T-helper 9 cell (primary cell): ENCODE measurements at places on chromosomes 3 and 15.

- DNase-seq, result no peak
Observed at GRCh38 chr3:128430301-128430700, 36.4 kb downstream of the DNAJB8 start.

DNA sequence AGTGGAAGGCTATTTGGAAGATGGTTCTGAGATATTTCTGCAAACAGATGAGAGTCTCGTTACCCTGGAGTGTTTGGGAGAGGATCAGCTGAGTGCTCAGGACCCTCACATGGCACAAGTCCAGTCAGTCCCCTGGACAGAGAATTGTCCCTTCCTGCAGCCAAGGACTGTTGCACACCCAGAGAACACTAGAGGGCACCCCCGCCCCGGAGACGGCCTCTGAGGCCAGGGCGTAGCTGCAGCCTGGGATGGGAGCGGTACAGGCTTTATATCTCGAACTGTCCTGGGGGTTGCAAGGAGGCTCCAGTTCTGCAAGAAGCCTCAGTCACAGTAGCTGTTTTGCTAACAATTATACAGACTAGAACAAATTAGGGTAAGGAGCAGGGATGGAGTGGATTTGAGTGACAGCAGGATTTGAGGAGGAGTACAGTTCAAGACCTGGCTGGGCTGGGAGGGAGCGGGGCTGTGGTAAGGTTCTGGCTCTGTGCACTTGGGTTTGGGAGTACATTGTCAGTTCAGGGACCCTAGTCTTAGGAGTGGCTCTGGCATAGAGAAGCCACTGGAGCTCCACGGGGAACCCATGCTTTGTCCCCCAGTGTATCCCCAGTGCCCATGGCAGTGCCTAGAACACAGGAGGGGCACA, 67.6 kb upstream of the HACD2 start:
- no peak for DNase-seq

DNA sequence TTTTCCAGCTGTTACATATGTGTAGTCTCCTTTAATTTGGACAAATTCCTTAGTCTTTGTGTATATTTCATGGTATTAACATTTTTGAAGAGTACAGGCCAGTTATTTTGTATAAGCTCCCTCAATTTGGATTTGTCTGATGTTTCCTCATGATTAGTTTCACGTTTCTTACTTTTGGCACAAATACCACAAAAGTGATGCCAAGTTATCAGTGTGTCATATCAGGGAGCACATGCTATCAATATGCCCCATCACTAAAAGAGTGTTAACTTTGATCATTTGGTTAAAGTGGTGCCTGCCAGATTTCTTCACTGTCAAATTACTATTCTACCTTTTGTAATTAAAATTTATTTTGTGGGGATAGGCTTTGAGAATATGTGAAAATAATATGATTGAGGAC, 14.6 kb downstream of the PCNP start:
- DNase-seq, result no peak

DNA sequence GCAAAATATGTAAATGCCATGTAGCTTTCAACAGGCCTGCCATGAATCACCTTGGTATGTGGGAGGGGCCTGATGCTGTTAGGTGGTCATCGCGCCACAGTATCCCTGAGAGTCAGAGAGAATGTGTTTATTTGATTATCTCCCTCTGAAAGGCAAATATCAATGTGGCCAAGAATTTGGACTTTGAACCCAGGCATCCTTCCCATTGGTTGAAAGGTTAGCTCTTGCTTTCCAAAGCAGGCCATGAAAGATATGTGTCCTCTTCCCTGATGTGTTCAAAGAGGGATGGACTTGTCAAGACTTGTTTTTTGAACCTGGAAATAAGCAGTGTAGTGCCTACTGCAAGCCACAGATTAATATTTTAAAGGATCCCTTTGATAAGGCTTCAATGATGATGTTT, 36.7 kb downstream of the SRP14 start:
- no peak for DNase-seq

DNA sequence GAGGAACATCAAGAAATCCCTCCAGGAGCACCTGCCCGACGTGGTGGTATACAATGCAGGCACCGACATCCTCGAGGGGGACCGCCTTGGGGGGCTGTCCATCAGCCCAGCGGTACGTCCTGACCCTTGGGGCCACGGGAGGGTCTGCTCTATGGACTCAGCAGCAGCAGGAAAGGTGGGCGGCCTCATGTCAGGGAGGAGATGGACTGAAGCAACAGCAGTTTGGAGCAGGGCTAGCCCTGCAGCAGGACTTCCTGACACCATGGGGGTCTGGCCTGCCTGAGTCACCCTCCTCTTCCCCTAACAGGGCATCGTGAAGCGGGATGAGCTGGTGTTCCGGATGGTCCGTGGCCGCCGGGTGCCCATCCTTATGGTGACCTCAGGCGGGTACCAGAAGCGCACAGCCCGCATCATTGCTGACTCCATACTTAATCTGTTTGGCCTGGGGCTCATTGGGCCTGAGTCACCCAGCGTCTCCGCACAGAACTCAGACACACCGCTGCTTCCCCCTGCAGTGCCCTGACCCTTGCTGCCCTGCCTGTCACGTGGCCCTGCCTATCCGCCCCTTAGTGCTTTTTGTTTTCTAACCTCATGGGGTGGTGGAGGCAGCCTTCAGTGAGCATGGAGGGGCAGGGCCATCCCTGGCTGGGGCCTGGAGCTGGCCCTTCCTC, 24.2 kb downstream of the HDAC11 start:
- DNase-seq, result no peak

GRCh38 chr3:30493911-30494311, 112.5 kb upstream of the TGFBR2 start:
- no peak for DNase-seq

DNA sequence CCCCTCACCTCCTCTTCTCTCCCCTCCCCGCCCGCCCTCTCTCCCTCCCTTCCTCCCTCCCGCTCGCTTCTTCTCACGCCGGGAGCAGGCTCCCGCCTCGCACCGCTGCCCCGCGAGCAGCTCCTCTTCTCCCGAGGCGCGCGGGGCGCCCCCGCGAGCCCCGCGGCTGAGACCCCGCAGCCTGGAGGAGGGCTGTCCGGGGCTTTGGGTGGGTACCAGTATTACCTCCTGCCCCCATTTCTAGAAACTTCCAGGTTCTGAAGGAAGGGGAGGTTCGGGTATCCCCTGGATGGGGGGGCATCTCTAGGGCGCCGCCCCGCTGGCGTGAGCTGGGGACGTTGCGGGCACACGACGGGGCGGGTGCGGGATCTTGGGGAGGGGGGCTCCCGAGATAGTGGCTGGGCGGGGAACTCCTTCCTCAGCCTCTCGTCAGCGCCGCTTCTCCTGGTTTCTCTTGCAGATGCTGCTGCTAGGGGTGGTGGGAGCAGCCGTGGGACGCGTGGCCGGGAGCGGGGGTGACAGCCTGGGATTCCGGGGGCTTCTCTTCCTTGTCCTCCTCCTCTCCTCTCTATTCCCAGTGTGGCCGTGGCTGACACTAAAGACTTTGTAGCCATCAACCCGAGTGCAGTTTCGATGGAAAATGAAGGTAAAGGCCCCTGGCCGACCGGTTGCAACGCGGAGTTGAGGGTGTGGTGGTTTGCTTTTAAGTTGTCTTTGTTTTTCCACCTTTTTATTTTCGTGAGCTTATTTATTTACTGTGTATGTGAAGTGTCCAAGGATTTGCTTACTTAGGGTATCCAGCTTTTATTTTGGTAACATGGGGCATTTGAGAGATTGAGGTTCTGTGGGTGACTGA, 474 bp downstream of the ATP2C1 start:
- DNase-seq, result peak; percentile 46

DNA sequence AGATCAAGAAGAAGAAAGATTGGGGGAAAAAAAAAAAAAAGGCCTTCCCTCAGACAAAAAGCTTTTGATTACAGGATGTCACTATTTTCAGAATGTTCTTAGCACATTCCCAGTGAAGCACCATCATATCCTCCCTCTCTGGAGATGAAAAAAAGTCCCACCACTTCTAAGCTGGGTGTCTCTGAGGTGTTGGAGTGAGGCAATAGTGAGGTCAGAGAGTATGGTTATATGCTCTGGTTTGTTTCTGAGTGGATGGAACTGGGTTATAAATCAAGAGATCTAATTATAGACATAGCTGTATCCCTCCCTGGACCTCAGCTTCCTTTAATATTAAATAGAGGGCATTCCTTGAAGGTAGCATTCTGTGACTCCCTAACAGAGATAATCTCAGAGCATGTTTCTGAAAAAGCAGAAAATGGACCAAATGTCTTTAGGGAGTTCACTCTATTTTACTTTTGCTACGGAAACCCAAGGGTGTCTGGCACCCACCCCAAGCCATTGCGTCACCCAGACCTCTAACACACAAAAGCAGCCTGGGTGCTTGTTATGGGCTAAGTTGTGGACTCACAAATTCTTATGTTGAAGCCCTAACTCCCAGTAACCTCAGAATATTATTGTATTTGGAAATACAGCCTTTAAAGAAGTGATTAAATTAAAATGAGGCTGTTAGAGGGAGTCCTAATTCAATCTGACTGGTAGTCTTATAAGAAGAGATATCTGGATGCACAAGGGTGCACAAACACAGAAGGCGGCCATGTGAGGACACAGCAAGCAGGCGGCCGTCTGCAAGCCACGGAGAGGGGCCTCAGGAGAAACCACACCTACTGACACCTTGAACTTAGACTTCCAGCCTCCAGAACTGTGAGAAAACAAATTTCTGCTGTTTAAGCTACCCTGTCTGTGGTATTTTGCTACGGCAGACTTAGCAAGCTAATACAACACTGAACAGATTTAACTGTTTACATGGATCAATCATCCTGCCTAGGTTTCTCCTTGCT, 81.5 kb downstream of the MB21D2 start:
- DNase-seq, result no peak

DNA sequence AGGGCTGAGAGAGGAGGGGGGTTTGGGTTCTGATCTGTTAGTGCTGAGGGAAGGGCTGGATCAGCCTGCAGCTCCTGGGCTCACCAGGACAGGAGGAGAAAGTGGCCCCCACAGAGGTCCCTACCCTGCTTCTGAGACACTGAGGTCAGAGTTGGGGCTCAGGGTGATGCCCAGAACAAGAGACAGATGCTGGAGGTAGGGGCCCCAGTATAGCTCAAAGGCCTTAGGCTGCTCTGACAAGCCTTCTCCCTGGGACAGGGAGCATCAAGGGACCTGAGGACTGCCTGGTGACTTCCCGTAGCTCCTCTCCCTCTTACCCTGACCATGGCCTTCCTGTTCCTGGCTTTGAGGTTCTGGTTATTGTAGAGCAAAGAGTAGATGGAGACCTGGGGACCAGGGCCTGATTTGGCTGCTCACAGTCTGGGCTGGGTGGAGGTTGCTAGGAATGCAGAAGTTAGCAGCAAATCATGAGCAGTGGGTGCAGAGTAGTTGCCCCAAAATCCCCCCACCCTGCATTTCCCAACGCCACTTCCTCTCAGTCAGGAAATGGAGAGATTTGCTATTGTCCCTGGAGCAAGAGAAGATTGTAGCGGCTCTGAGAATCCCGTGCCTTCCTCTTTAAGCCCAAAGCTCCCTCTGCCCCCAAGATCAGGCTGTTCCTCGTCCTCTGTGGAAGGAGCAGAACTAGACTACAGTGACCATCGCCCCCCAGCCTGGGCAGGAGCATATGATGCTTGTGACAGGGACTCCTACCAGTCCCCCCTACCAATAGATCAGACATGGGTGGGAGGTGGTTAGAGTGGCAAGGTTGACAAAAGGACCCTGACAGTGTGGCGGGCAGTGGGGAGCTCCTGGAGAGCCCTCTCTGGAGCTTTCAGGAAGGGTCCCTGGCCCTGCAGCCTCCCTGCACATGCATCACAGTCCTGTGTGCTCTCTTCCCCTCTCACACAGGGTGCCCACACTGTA, 47.4 kb upstream of the SEC22A start:
- DNase-seq, result no peak

GRCh38 chr3:64651741-64652241, 36.0 kb downstream of the ADAMTS9 start:
- no peak for DNase-seq

DNA sequence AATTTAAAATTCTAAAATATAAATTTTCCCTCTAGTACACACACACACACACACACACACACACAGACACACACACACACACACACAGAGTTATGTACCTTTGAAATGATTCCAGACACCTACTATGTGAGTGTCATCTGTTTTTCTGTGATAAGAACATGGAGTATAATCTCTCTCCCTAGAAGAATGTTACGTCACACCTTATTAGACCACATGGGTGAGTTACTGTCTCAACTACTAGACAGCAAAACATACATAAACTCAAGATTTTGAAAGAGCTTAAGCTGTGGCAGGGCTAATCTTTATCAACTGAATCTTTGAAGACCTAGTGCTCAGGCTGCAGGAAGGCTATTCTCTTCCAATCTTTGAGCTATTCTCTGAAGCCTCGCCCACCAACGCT, 385.9 kb upstream of the BCHE start:
- no peak for DNase-seq

DNA sequence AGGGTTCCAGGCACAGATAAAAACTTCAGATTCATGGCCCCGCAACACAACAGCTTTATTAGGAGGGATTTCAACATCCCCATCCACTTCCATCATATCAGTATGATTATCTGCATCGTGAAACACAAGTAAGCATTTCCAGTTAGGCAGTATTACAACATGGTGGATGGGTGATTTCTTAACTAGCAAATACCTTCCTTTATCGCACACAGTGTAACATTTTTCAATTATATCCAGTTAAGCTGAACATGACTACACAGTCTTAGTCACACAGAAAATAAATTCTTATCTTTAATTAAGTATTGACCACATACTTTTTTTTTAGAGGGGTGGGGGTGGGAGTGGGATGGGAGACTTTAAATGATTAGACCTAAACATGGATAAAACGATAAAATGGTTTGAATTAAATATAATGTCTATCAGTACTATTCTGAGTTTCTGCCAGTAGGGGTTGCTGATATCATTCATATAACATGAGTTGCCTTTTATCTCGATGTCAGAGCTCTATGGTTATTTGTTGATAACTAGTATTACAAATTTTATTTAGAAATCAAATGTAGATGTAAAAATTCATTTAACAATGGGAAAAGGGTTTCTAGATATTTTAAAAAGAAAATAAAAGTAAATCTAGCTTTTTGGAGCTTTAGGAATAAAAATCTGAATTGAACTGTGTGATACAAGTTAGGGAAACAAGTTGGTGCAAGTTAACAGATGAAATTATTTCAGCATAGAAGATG, 146.6 kb downstream of the TBL1XR1 start:
- no peak for DNase-seq

DNA sequence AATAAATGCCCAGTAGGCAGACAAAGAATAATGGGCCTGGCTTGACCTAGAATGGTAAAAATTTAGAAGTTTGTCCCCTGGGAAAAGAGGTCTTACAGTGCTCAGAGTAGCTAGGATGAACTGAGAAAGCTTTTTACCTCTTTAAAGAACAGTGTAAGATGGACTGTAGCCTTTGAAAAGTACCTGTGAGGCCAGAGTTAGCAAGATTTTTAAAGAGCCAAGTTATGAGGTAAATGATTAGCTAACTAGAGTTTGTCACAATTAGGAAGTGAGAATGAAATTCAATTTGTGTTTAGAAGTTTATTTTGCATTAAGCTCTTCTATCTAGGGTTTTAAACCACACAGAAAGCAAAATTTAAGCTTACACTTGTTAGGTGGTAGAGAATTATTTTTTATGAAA, 480.9 kb downstream of the ZIC1 start:
- no peak for DNase-seq

DNA sequence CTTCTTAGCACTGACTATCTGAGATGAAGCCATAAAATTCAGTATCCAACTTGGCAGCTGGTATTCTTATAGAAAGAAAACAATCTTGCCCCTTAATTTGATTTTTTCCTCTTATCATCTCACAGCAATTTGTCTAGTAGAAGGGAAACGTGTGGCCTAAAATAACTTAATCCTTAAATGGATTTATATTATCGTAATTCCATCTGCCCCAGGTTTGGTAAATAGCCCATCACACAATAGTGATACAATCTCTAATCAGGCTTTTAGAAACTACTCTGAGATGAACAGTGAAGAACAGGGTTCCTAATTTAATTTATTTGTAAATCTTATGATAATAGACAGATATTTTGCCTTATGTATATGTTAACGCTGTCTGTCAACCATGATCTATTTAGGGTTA, 24.8 kb downstream of the PEX5L start:
- no peak for DNase-seq
